ENCODE measurements at places on chromosomes 2 and 18. TPM values are rescaled to one million over a fixed set of nuclear protein-coding genes. Genes with fewer than 3 reads are reported as not detected.

Gene LOXHD1
- total RNA-seq: not detected

Gene HAAO
- not detected for total RNA-seq

Gene C1QL2
- total RNA-seq: not detected

Gene UNC80
- not detected for total RNA-seq

Gene PSTPIP2
- 27.9 TPM for total RNA-seq

GRCh38 chr2:176781570-176782217 is 430.9 kb upstream of the HNRNPA3 start:
- peaks cover 6% of the 10 kb centered on the region for H3K4me1 ChIP-seq
- H3K36me3 ChIP-seq: no peaks in the 10 kb centered on the region
- no peak overlapping the region for H3K4me3 ChIP-seq
- DNase-seq: no peak
- peaks cover 12% of the 10 kb centered on the region for H3K27me3 ChIP-seq

DNA sequence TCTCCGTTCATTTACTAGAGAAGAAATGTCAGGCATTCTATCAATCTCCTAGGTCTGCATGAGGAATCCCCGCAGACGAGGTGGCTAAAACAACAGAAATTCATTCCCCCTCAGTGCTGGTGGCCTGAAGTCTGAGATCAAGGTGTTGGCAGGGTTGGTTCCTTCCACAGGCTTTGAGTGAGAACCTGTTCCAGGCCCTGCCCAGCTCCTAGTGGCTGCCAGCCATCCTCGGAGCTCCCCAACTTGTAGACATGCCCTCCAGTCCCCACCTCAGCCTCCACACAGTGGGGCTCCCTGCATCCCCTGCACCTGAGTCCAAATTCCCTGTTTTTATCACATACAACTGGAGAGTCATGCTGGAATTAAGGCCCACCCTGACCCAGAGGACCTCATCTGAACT is 145.3 kb upstream of the ALKAL2 start:
- no peaks in the 10 kb centered on the region for H3K36me3 ChIP-seq
- H3K4me3 ChIP-seq: no peak overlapping the region
- no peaks in the 10 kb centered on the region for H3K27me3 ChIP-seq
- DNase-seq: no peak
- H3K27ac ChIP-seq: no peak overlapping the region

GRCh38 chr2:241863536-241863954 is 4.9 kb upstream of the PDCD1 start:
- H3K27ac ChIP-seq: no peak overlapping the region
- no peak overlapping the region for H3K4me3 ChIP-seq
- no peaks in the 10 kb centered on the region for H3K36me3 ChIP-seq
- DNase-seq: no peak
- peaks cover 57% of the 10 kb centered on the region for H3K27me3 ChIP-seq

- H3K4me1 ChIP-seq: peaks cover 40% of the 10 kb centered on the region
- no peak overlapping the region for H3K4me3 ChIP-seq
- H3K27me3 ChIP-seq: no peaks in the 10 kb centered on the region
- DNase-seq: peak; percentile 44
- no peaks in the 10 kb centered on the region for H3K36me3 ChIP-seq
- H3K27ac ChIP-seq: peak overlapping the region; percentile 61
Measured at GRCh38 chr2:62217970-62218369, 22.1 kb downstream of the B3GNT2 start.

DNA sequence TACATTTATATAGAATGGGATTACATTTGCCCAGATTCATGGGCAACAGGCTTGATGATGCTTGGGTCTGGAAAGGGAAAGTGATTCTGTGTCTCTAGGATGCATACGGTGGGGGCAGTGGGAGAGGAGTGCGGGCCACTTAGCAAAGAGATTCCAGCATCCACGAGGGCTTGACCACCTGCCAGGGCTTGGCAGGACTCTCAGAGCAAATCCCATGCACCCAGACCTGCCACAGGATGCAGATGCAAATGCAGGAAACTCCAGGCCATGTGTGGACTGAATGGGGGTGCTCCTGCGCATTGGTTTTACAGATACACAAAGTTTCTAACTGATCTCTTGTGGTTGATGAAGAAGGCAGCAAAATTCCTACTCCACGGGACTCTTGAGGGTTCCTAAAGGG is 334.7 kb downstream of the CYRIA start:
- H3K36me3 ChIP-seq: no peaks in the 10 kb centered on the region
- no peak for DNase-seq
- no peak overlapping the region for H3K27ac ChIP-seq
- no peaks in the 10 kb centered on the region for H3K4me1 ChIP-seq

- no peak for DNase-seq
- H3K4me3 ChIP-seq: no peak overlapping the region
- H3K27me3 ChIP-seq: no peaks in the 10 kb centered on the region
- H3K4me1 ChIP-seq: no peaks in the 10 kb centered on the region
- H3K27ac ChIP-seq: no peak overlapping the region
Measured at GRCh38 chr2:174786066-174786725, 21.9 kb upstream of the CHRNA1 start.

DNA sequence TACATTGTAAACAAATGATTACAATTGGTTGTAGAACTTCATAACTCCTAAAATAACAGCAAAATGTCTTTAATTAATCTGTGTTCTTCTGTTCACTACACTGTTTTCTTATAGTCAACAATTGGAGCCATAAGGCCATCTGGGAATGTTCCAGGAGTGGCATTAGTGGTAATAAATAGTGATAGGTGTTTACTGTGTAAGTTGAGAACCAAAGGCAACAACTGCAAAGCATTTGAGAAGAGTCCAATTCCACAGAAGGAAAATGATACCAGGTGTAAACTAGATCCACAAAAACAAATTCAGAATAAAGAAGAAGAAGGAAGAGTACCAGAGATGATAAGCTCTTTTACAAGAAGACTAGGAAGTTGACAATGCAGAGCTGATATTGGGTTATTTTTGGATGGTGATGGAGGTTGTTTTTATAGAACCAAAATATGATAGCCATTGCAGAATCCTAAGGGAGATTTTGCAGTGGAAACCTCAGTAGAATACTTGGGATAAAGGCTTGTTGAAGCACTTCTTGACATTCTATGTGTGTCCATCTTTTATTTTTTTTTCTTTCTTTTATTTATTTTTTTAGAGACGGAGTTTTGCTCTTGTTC is 52.9 kb downstream of the ANTXR1 start:
- no peak overlapping the region for H3K4me3 ChIP-seq
- H3K36me3 ChIP-seq: no peaks in the 10 kb centered on the region
- no peak for DNase-seq
- H3K4me1 ChIP-seq: peaks cover 24% of the 10 kb centered on the region
- H3K27me3 ChIP-seq: no peaks in the 10 kb centered on the region

GRCh38 chr18:78722386-78722785 is 257.2 kb upstream of the SALL3 start:
- no peak overlapping the region for H3K4me3 ChIP-seq
- no peaks in the 10 kb centered on the region for H3K4me1 ChIP-seq
- no peak overlapping the region for H3K27ac ChIP-seq
- H3K27me3 ChIP-seq: no peaks in the 10 kb centered on the region
- H3K36me3 ChIP-seq: no peaks in the 10 kb centered on the region

GRCh38 chr2:128593879-128594650 is 275.4 kb upstream of the HS6ST1 start:
- H3K27me3 ChIP-seq: no peaks in the 10 kb centered on the region
- no peaks in the 10 kb centered on the region for H3K4me1 ChIP-seq
- no peak overlapping the region for H3K4me3 ChIP-seq
- H3K27ac ChIP-seq: no peak overlapping the region

DNA sequence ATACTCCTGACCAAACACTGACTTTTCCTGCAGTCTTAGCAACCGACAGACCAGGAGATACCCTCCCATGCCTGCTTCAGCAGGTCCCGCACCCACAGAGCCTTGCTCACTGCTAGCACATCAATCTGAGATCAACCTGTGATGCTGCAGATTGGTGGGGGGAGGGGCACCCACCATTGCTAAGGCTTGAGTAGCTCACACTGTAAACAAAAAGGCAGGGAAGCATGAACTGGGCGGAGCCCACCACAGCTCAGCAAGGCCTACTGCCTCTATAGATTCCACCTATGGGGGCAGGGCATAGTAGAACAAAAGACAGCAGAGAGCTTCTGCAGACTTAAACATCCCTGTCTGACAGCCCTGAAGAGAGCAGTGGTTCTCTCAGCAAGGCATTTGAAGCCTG is 109.7 kb downstream of the SP100 start:
- H3K27me3 ChIP-seq: no peaks in the 10 kb centered on the region
- H3K4me3 ChIP-seq: no peak overlapping the region
- no peak for DNase-seq
- H3K36me3 ChIP-seq: no peaks in the 10 kb centered on the region

- DNase-seq: no peak
- no peak overlapping the region for H3K4me3 ChIP-seq
- peak overlapping the region; percentile 80 for H3K27ac ChIP-seq
- no peaks in the 10 kb centered on the region for H3K27me3 ChIP-seq
- H3K36me3 ChIP-seq: peaks cover 40% of the 10 kb centered on the region
Measured at GRCh38 chr2:190664240-190664639, 15.4 kb downstream of the NAB1 start.

- no peaks in the 10 kb centered on the region for H3K4me1 ChIP-seq
- DNase-seq: no peak
- peaks cover 25% of the 10 kb centered on the region for H3K27me3 ChIP-seq
Measured at GRCh38 chr18:58495207-58495606, 133.7 kb downstream of the ALPK2 start.

DNA sequence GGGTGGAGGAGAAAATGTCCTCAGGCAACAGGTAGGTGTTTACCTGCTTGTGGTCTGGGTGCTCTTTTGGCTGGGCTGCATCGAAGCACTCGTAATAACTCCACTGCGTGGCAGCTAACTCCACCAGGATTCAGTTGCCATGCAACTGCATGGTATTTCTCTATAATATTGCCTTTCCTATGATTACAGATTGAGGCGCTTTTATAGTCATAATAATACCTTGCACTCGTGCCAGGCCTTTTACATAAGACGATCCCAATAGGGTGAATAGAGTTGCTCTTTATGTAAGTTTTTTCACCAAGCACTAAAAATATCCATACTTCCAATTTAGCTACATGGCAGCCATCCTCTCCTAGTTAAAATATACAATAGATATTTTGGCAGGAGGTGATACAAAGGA is 19.7 kb upstream of the NYAP2 start:
- no peak overlapping the region for H3K4me3 ChIP-seq
- no peak for DNase-seq
- peaks cover 55% of the 10 kb centered on the region for H3K27me3 ChIP-seq
- no peaks in the 10 kb centered on the region for H3K4me1 ChIP-seq

DNA sequence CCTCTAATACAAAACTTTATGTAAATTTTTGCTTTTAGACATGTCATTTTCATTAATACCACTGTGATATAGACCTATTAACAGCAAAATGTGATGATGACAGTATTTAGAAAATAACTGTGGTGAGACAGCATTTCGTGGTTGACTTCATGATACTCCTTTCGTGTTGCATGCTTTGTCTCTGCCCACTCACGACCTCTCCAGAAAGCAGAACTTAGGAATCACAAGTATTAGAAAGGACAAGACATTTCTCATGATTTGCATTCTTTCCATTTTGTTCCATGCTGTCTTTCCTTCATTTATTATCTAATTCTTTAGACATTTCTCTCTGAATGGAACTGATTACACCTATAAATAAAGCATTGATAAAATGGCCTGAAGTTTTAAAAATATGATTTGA is 85.2 kb upstream of the POU3F3 start:
- peaks cover 12% of the 10 kb centered on the region for H3K36me3 ChIP-seq
- peaks cover 9% of the 10 kb centered on the region for H3K4me1 ChIP-seq
- no peaks in the 10 kb centered on the region for H3K27me3 ChIP-seq
- H3K27ac ChIP-seq: peak overlapping the region; percentile 63
- no peak overlapping the region for H3K4me3 ChIP-seq

GRCh38 chr2:100257939-100258338 is 64.4 kb downstream of the LONRF2 start:
- H3K27ac ChIP-seq: no peak overlapping the region
- peak; percentile 11 for DNase-seq
- H3K27me3 ChIP-seq: no peaks in the 10 kb centered on the region
- no peaks in the 10 kb centered on the region for H3K36me3 ChIP-seq
- H3K4me3 ChIP-seq: no peak overlapping the region

GRCh38 chr2:16277117-16277516 is 336.8 kb downstream of the MYCN start:
- H3K27ac ChIP-seq: no peak overlapping the region
- DNase-seq: peak; percentile 13
- no peaks in the 10 kb centered on the region for H3K27me3 ChIP-seq
- H3K4me1 ChIP-seq: no peaks in the 10 kb centered on the region
- no peaks in the 10 kb centered on the region for H3K36me3 ChIP-seq
- no peak overlapping the region for H3K4me3 ChIP-seq

- H3K27ac ChIP-seq: no peak overlapping the region
- peaks cover 10% of the 10 kb centered on the region for H3K36me3 ChIP-seq
- no peaks in the 10 kb centered on the region for H3K4me1 ChIP-seq
- no peak overlapping the region for H3K4me3 ChIP-seq
- H3K27me3 ChIP-seq: no peaks in the 10 kb centered on the region
- no peak for DNase-seq
Measured at GRCh38 chr18:7840411-7840810, 273.3 kb downstream of the PTPRM start.

DNA sequence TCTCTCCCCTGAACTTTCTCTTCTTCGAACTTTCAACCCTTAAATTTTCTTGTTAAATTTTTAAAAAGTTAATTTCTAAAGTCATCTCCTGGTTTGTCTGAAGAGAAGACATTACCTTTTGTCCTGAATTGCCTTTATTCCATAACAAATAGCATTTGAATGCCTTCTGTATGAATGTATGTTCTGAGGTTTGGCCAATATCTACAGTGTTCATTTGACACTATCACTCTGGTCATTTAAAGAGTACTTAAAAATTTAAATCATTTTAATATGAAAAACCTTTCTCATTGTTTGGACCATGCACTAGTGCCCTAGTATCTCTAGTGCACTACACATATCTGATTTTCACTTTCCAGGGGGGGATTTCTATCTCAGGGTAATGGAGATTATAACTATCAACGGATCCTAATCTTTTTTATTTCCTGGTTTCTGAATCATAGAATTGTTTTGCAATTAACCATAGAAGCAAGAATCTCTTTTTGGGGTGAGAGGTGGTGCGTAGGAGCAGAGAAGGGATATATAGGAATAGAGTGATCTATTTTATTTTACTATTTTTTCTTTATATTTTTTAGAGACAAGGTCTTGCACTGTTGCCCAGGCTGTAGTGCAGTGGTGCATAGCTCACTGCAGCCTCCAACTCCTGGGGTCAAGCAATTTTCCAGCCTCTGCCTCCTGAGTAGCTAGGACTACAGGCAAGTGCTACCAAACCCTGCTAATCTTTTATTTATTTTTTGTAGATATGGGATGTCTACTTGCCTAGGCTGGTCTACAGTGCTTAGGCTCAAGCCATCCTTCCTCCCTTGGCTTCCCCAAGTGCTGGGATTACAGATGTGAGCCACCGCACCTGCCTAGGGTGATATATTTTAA is 25.5 kb downstream of the TANC1 start:
- H3K36me3 ChIP-seq: peaks cover 20% of the 10 kb centered on the region
- H3K27ac ChIP-seq: peak overlapping the region; percentile 66
- DNase-seq: no peak
- no peak overlapping the region for H3K4me3 ChIP-seq
- H3K4me1 ChIP-seq: peaks cover 45% of the 10 kb centered on the region
